ENCODE measurements at places on chromosomes 1 and 21.

DNA sequence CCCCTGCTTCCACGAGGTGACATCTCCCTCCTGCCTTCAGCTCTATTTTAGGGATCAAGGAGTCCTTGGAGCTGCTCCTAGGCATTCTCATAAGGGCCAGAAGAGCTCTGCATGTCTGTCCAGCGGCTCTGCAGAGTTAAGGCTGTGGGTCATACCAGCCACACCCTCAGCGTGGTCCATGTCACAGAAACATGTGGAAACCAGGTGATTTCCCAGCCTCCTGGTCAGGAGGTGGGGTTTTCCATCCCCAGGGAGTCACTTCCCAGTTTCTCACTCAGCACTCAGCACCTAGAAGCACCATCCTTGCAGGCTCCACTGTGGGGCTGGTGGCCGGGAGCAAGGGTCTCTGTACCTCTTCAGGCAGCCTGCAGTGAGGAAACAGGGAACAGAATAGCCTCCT, 1.4 kb upstream of the TNFRSF1B start:
- no peak for DNase-seq

DNA sequence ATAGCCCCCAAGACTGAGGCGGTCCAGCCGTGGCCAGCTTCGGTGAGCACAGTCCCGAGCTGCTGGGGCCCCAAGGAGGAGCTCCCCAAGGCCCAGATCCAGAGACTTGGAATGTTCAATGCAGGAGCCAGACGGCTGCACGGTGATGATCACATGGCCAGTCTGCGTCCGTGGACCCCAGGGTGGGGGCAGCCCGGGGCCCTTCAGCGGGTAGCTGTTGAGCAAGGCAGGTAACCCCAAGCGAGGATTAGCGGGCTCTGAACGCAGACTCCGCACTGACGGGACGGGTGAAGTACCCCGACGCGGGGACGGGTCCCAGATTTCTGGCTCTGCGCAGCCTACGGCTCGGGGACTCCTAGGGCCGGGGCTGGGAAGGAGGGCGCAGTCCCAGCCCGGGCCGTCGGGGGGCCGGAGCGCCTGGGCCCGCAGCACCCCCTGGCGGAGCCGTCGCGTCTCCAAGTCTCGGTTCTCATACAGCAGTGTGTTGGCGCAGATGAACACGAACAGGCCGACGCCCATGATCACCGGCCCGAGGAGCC, 2.7 kb downstream of the TMEM200B start:
- peak; percentile 78 for DNase-seq

DNA sequence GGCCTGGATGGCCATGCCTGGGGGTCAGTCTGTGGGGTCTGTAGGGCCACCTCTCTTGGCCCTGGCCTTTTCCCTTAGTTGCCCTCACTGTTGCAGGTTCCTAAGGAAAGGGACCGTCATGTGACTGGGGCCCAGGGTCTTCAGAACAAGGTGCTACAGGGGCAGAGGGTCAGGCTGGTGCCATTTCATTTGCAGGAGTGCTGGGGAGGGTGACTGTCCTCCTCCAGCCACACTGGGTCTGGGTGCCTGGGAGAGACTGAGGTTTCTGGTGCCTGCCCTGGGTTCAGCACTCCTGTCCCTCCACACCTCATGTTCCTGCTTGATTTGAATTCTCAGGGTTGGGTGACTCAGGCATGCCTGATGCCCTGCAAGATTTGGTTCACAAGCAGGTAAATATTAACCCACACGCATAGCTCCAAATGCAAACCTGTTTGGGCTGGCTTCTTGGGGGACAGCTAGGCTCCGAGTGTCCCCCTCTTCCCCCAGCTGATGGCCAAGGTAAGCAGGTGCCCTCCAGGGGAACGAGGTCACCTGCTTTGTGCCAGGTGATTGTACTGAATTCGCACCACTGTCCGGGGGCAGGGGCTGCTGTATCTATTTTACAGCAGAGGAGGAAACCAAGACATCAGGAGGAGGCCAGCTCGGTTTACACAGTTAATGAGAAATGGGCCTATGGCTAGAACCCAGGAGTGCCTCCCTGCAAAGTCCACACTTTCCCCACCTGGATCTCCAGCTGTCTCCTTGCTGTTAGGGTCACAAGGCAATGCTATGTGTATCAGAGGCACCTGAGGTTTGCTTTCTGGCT, 20.3 kb downstream of the ARHGEF10L start:
- no peak for DNase-seq

GRCh38 chr1:242629396-242629795, 104.9 kb upstream of the PLD5 start:
- no peak for DNase-seq

DNA sequence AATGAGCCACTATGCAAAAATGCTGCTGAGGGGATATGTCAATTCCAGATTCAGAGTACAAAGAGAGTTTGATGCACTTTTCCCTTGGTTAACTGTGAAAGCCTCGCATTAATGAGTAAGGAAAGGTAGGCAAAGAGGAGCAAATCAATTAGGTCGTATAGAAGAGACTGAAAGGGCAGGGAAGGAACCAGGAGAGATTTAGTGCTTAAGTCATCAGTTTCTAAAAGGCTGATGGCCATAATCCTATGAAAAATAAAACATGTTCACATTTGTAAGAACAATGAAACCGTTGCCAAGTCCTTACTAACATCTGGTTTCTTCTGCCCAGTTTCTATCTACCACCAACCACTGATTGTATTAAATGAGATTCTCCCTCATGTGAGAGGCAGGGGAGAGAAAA, 118.4 kb upstream of the PALMD start:
- no peak for DNase-seq
